Sigmoid colon (tissue), 7 donors: ENCODE measurements at places on chromosomes 7 and 10. TPM values are rescaled to one million over a fixed set of nuclear protein-coding genes. Genes with fewer than 3 reads are reported as not detected.

The GPR158 gene
- 1.1 TPM for total RNA-seq

The NRG3 gene
- 0.41 TPM for total RNA-seq

The SORBS1 gene
- 664 TPM for total RNA-seq

The SPACDR gene
- total RNA-seq: not detected

The RELN gene
- total RNA-seq: 3.5 TPM

The PTPRE gene
- 15.1 TPM for total RNA-seq

The SEPTIN7 gene
- 286 TPM for total RNA-seq

The IFIT1B gene
- total RNA-seq: not detected

- DNase-seq: no peak
These were observed 43.6 kb downstream of the ANKRD61 start for GRCh38 chr7:6074612-6075380.

GRCh38 chr7:122629412-122629953, 69.4 kb downstream of the RNF133 start:
- no peak for DNase-seq

- DNase-seq: no peak
These were observed 47.0 kb upstream of the ZNF107 start for GRCh38 chr7:64618785-64619456.

- no peak for DNase-seq
These were observed 59.2 kb downstream of the ENTPD1 start for GRCh38 chr10:95815133-95815532.

GRCh38 chr7:6496842-6497636, 49.3 kb upstream of the DAGLB start:
- DNase-seq: no peak

DNA sequence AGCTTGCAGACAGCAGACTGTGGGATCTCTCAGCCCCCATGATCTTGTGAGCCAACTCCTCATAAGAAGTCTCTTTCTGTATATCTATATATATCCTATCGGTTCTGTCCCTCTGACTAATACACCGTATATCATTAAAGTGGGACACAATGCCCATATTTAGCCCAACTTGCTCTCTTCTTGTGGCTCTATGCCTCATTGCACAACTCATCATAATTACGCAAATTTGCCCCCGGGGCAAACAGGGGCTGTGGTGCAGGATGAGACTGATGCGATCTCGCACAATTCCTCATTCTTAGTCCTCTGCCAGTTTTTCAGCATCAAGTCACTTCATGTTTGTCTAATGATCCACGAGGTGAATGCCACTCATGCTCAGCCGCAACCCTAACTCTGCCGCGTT, 183.2 kb downstream of the PRPF18 start:
- DNase-seq: no peak

GRCh38 chr7:36092221-36092771, 60.8 kb upstream of the EEPD1 start:
- DNase-seq: no peak

DNA sequence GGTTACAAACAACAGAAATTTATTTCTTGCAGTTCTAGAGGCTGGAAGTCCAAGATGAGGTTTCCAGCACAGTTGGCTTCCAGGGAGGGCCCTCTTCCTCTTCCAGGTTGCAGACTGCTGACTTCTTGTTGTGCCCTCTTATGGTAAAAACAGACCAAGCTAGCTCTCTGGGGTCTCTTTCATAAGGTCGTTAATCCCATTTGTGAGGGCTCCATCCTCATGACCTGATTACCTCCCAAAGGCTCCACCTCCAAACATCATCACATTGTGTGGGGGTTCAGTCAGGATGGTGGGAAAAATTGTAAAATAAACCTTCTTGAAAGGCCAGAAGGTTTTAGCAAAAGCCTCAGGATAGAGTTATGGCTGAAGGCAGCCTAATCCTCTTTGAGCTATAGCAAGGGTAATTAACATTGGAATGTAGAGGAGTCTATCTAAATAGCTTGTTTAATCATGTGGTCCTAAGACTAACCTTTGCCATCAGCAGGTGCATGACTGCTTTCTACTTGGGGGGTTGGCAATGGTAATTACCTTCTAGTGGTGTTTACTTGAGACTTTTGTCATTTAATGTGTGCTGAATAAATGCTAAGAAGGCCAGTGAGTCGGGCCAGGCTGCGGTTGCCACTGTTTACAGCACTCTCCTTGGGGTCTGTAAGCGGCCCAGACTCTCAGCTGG, 80.8 kb downstream of the PPP1R17 start:
- DNase-seq: no peak

GRCh38 chr7:111239437-111239836, 148.5 kb downstream of the LRRN3 start:
- no peak for DNase-seq
